ENCODE measurements at places on chromosomes 6 and 20.

DNA sequence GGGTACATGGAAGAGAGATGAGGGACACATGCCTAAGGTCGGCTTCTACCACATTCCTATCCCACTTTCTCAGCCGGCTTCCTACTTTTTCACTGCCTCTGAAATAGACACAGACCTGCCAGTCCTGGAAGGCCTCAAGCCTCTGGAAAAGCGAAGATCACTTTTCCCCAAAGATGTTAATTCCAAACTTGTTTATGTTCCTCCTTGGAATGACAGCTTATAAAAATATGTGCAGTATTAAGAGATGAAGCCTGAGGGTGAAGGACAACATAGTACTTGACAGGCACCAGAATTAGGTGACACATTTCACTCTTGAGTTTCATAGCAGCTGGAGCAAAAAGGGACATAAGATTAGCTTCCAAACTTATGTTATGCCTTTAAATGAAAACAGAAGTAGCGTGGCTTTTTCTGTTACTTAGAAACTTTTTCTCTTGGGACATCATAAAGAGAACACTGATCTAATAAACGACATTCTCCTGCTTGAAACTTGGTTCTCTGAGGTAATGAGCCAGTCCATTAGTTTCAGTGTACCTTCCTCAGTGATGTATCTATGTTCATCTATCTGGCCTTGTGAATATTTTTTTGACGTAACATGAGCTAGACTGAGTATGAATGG lies 25.3 kb downstream of the FOXO3 start:
- DNase-seq, result no peak

- DNase-seq, result no peak
These were observed 131.3 kb upstream of the MTHFD1L start for GRCh38 chr6:150734235-150734634.

- no peak for DNase-seq
These were observed 6.4 kb downstream of the CNKSR3 start for GRCh38 chr6:154504102-154504501.

DNA sequence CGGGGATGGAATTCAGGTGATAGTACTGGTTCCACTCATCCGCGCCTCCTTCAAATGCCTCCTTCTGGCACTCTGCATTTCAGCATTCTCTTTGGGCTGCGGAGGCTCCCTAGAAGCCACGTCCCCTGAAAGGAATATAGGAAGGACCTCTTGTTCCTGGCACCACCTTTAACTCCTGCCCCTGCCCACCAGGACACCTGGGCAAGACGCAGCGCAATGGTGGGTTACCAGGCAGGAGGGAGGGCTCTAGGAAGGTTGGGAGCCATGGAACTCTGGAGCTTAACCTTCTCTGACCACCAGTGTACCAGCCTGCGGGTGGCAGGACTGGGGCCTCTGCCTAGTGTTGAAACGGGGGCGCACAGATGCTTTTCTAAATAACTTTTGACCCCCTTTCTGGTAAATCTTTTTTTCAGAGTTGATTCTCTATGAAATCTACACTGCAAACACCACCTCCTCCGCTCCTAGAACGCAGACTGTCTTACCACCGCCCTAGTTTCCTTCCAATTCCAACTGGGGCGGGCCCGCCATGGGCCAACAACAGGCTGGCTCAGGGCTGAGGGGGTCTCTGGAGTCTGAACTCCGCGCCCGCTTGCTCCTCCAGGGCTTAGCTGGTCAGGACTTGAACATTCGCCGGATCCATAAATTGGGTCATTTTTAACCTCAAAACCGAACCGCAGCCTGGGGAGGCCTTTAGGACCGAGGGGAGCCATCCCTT lies 871 bp upstream of the SYNDIG1 start:
- no peak for DNase-seq

DNA sequence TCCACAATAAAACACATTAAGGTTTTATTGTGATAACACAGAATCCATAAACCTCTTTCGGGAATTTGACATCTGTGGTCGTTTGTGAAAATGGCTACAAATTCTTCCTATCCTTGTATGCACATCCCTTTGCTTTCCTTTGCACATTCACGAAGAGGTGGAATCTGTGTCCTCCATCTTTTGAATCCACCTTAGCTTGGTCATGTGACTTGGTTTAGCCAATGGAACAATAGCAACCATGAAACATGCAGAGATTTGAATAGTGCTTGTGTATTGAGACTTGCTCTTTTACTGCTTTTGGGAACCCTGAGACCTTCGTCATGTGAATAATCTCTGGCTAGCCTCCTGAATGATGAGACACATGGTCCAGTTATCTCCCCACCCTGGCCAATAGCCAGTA lies 49.7 kb upstream of the NOP56 start:
- DNase-seq, result no peak

- no peak for DNase-seq
These were observed 24.4 kb downstream of the DNAH8 start for GRCh38 chr6:38739532-38739931.

- DNase-seq, result no peak
These were observed 1349.6 kb downstream of the EPHA7 start for GRCh38 chr6:92069781-92070180.

GRCh38 chr20:15610787-15611186 lies 962.5 kb downstream of the KIF16B start:
- DNase-seq, result no peak

DNA sequence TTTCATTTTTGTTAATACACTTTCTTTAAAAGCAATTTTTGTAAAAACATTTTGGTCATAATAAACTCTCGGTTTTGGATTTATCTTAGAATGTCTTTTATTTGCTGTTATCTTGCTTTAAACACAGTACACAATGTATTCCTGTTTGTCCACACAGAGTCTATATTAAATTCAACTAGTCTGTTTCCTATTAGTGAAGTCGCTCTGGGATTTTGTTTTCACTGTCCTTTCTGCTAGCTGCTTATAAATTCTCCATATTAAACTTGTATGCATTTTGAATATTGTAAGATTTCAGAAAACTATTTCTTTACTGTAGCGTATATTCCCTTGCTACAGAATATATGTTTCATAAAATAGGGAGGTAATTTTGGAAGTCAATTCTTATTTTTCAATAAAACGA lies 630.2 kb downstream of the HDGFL1 start:
- DNase-seq, result no peak

GRCh38 chr6:104957301-104958177 lies 632 bp downstream of the LIN28B start:
- no peak for DNase-seq

GRCh38 chr6:122770835-122771601 lies 8.5 kb upstream of the FABP7 start:
- DNase-seq, result no peak

DNA sequence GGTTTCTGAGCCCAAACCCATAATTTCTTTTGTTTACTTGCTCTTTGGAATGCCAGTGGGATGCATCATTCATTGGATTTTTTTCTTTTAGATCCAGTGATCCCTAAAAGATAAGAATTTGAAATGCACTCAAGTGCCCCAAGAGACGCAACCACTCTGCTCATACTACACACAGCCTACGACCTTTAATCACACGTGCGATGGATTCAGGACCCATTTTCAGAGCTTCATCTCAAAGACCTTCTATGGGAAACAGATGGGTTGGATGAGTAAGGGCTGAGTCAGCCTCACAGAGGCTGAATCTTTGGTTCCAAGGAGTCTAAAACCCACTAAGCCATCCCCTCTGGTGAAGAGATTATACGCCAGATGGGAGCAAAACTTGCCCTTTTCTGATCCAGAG lies 265.5 kb upstream of the EXOC2 start:
- DNase-seq, result no peak

- no peak for DNase-seq
These were observed 3.5 kb downstream of the TREML1 start for GRCh38 chr6:41150671-41151070.

- DNase-seq, result no peak
These were observed 4.1 kb downstream of the HLA-B start for GRCh38 chr6:31352683-31353383.

- no peak for DNase-seq
These were observed 262.4 kb upstream of the AGPAT4 start for GRCh38 chr6:161536224-161536630.

DNA sequence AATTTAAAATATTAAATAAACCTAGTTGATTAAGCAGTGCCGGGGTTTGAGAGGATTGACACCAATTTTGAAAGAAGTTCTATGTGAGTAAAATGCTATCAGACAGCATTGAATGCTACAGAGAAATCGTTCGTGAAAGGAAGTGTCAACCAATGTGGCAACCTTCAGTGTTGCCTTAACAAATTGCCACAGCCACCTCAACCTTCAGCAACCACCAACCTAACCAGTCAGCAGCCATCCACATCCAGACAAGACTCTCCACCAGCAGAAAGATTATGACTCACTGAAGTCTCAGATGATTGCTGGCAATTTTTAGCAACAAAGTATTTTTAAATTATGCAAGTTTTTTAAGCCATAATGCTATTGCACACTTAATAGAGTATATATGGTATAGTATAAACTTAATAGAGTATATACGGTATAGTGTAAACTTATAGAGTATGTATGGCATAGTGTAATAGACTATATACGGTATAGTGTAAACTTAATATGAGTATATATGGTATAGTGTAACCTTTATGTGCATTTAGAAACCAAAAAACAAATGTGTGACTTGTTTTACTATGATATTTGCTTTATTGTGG lies 65.3 kb upstream of the ID4 start:
- no peak for DNase-seq

DNA sequence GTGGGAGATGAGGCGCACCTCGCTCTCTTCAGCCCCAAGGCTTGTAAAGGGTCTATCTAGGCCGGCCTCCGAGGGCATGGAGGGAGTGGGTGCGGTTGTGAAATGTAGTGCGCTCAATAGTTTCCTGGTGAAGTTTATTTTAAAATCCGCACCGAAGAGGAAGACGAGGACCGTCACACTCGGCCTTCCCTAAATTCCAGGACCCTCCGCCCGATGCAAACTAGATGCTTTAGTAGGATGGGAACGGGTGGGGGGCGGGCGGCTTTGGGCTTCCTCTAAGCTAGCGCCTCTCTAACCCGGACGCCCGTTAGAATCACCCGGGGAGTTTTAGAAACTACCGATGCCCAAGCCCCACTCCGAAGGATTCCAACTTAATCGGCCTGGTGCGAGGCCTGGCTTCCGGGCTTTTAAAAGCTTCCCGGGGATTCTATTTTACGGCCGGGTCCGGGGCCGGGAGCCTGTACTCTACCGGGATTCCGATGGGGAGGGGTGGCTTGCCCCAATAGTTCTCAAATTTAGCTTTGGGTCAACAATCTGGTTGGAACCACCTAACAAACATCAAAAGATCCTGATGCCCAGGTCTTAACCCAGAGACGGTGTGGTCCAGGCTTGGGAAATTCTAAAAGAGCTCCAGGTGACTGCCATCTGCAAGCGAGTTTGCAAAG lies 548 bp upstream of the BCAS4 start:
- DNase-seq, result no peak

- DNase-seq, result no peak
These were observed 139.3 kb downstream of the PDSS2 start for GRCh38 chr6:107319906-107320530.

DNA sequence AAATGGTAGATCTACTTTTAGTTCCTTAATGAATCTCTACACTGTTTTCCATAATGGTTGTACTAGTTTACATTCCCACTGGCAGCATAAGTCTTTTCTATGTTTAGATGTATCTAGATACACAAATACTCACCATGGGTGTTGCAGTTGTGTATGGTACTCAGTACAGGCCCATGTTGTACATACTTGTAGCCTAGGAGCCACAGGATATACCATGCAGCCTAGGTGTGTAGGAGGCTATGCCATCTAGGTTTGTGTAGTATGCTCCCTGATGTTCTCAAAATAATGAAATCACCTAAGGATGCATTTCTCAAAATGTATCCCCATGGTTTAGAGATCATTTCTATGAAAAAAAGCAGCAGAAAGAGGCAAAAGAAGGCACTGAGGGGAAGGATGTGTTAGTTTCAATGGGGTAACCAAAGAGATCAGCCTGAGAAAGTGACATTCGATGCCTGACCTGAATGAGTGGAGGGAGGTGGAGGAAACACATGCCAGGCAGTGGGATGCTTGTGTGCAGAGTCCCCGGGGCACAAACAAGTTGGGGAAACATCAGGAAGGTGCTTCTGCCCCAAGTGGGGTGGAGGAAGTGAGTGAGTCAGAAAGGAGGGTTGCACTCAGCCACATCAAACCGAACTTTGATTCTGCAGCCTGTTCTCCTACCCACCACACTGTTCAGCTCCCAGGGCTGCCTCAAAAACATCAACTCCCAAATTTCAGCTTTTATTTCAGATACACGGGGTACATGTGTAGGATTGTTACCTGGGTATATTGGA lies 191.2 kb downstream of the ZNF217 start:
- no peak for DNase-seq

- no peak for DNase-seq
These were observed 94.5 kb downstream of the F13A1 start for GRCh38 chr6:6225885-6226529.

DNA sequence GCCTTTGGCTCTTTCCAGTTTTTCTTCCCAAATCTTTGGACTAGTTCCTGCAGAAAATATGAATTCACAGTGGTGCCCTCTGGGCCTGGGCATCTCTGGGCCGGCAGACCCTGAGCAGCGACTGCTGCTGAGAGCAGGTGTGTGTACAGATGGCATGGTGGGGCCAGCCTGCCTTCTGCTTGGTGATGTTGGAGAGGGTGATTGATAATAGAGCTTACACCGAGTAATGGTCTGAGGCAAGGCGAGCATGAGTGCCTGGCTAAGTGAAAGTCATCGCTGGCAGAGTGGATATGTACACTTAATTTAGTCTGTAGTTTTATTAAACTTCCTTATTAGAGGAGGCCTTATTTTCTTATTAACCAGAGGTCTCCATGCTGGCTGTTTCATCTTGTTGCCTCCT lies 156.9 kb downstream of the CDKAL1 start:
- DNase-seq, result no peak

- DNase-seq, result peak; percentile 54
These were observed 28.4 kb downstream of the TGM2 start for GRCh38 chr20:38136421-38137245.

GRCh38 chr6:165913676-165914570 lies 250.9 kb upstream of the PDE10A start:
- DNase-seq, result no peak

GRCh38 chr6:135062735-135063134 lies 8.1 kb upstream of the HBS1L start:
- no peak for DNase-seq

GRCh38 chr6:138087593-138088325 lies 19.5 kb downstream of the PERP start:
- DNase-seq, result no peak

GRCh38 chr6:95805699-95806098 lies 210.1 kb upstream of the FUT9 start:
- no peak for DNase-seq

GRCh38 chr6:119620846-119621555 lies 271.4 kb upstream of the MAN1A1 start:
- no peak for DNase-seq

- DNase-seq, result no peak
These were observed 13.2 kb upstream of the CST4 start for GRCh38 chr20:23702021-23702420.

- DNase-seq, result no peak
These were observed 47.2 kb downstream of the METTL24 start for GRCh38 chr6:110310861-110311446.

- DNase-seq, result no peak
These were observed 125.9 kb downstream of the EDN1 start for GRCh38 chr6:12415980-12416598.

- DNase-seq, result peak; percentile 68
These were observed 97.8 kb upstream of the MRPS10 start for GRCh38 chr6:42315259-42315990.

GRCh38 chr6:149012040-149012545 lies 265.3 kb downstream of the UST start:
- DNase-seq, result no peak
